Tongue (tissue), 3 donors: ENCODE measurements at places on chromosomes 5 and 9. TPM values are rescaled to one million over a fixed set of nuclear protein-coding genes. Genes with fewer than 3 reads are reported as not detected.

DNA sequence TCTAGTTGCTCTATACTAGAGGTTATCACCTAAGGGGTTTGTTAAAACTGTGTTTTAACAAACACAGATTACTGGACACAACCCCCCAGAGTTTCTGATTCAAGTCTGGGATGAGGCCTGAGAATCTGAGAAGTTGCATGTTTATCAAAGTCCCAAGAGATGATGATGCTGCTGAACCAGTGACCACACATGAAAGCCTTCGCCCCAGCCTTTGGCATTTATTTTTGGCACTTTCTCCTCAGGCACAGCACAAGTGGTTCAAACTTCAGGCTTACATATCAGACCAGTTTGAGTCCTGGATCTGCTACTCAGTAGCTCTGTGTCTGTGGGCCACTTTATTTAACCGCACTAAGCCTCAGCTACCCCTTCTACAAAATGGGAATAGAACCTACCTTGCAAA is 407.2 kb upstream of the PIK3R1 start:
- DNase-seq = no peak

DNA sequence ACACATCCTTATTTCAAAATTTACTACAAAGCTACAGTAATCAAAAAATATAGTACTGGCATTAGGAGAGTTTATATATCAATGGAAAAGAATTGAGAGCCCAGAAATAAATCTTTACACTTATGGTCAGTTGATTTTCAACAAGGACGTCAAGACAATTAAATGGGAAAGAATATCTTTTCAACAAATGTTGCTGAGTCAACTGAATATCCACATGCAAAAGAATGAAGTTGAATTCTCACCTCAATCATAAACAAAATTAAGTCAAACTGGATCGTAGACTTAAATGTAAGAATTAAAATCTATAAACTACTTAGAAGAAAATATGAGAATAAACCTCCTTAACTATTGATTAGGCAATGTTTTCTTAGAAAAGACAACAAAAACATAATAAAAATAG is 61.5 kb upstream of the PRR16 start:
- DNase-seq = no peak

BTNL3 gene
- not detected for total RNA-seq

DNA sequence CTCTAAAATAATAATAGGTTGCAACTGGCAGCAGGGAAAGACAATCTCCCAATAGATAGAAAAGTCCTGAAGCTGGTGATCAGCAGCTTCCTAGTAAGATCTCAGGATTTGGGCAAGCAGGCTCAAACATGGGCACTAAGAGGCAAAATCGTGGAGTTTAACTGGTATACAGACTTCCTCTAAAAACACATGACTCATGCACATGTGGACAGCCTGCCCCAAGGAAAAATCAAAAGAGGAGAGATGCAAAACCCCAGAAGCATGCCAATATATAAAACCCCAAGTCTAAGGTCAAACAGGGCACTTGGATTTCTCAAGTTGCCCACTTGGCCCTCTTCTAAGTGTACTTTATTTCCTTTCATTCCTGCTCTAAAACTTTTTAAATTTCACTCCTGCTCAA is 62.8 kb downstream of the CDKN2A start:
- no peak for DNase-seq

DNA sequence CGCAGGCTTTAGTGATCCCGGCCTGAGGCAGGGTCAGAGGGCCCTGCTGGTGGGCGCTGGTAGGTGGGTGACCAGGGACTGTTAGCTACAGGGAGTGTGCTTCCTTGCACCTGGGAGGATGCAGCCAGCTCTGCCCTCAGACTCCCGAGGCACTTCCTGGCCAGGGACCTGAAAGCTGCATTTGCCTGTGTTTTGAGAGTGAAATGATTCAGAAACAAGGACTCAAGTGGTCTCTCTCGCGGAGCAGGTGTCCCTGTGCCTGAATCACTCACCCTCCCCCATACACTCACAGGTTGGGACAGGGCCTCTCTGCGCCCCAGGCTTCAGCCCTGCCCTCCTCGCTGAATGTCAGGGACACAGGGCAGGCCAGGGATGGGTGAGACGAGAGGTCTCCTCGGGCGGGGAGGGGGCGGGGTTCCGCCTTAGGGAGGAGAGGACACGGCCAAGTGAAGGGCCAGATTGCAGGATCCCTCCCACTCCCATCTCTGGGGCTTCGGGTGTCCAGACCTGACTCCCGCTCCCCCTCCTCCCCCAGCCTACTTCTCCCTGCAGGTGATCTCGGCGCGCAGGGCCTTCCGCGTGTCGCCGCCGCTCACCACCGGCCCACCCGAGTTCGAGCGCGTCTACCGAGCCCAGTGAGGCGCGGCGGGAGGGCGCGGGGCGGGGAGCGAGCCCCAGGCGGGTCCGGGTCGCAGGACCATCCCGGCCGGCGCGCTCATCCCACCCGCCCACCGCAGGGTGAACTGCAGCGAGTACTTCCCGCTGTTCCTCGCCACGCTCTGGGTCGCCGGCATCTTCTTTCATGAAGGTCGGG is 1.5 kb downstream of the LTC4S start:
- peak; percentile 30 for DNase-seq

- DNase-seq = no peak
Observed at GRCh38 chr5:82246960-82247574, 31.1 kb downstream of the RPS23 start.

LCN15 gene
- total RNA-seq = not detected
